ENCODE measurements at places on chromosomes 3 and 15.

DNA sequence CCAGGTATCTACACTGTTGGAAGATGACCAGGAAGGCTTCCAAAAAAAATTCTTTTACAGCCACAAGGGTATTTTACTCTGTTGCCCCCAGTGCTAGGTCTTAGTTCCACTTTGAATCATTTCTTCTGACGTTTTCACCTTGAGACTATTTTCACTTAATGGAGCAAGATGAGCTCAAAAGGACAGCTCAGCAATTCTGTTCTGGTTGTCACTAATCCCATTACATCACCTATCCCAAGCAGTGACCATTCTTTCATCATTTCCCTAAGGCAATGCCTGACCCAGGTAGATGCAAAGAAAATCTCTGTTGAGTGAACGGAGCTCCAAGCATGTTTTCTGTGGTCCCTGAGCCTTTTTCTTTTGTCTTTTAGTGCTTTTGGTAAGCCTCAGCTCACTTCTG, 210.0 kb downstream of the KCNAB1 start:
- no peak for DNase-seq

- no peak for DNase-seq
Observed at GRCh38 chr15:38164061-38164460, 88.6 kb upstream of the SPRED1 start.

DNA sequence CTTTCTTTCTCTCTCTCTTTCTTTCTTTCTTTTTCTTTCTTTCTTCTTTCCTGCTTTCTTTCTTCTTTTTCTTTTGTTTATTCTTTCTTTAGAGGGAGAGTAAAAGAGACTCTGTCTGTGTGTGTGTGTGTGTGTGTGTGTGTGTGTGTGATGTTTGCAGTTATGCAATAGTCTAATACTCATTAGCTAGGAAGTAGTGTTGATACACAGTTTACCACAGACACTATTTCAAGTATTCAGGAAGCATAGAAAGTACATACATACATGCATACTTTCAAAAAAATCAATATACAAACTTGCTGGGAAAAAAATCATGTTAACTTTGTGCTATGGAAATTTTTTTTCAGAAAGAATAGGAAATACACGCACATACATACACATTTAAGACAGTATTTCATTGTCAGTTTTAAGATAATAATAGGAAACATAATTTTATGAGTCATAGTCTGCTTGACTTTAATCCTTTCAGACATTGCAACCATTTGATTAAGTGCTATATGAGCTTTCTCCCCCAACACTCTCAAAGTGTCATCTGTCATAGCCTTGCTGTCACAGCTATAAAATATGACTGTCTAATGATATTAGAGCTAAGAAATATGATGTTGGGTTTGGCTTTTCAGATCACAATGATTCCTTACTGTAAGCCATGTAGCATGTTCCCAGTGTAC, 74.9 kb upstream of the EPHA3 start:
- no peak for DNase-seq

GRCh38 chr15:93250950-93251349, 161.9 kb upstream of the RGMA start:
- no peak for DNase-seq

DNA sequence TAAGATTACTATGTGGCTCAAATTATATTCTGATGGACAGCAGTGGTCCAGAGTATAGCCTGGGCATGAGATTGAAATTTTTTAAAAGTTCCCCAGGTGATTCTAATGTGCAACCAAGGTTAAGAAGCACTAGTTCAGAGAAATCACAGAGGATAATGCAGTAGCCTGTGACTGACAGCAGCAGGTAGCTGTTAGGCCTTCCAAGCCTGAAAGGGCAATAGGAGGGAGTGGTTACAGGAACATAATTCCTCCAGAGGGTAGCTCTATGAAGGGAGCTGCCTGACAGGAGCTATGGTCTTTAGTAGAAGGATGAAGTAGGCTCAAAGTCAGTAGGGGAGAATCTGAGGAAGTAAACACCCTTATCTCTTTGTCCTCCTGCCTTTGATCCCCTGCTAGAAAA, 342.9 kb upstream of the PPP2R3A start:
- DNase-seq = no peak

DNA sequence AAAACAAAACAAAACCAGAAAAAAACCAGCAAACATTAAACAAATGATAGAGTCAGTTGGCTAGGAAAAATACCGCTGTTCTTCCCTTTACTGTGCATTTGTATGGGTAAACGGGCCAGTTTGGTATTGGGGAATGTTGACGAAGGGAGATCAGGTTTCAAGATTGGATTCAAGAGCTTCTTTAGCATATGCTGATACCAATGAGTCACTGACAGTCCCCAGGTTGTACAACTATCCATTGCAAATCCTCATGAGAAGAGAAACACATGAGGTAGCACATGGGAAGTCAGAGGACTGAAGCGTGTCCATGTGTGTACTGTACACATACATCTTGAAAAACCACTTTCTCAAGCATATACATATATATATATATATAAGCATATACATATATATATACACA, 25.6 kb downstream of the TIGIT start:
- DNase-seq = no peak

GRCh38 chr3:71201939-71202338, 381.6 kb downstream of the FOXP1 start:
- no peak for DNase-seq

DNA sequence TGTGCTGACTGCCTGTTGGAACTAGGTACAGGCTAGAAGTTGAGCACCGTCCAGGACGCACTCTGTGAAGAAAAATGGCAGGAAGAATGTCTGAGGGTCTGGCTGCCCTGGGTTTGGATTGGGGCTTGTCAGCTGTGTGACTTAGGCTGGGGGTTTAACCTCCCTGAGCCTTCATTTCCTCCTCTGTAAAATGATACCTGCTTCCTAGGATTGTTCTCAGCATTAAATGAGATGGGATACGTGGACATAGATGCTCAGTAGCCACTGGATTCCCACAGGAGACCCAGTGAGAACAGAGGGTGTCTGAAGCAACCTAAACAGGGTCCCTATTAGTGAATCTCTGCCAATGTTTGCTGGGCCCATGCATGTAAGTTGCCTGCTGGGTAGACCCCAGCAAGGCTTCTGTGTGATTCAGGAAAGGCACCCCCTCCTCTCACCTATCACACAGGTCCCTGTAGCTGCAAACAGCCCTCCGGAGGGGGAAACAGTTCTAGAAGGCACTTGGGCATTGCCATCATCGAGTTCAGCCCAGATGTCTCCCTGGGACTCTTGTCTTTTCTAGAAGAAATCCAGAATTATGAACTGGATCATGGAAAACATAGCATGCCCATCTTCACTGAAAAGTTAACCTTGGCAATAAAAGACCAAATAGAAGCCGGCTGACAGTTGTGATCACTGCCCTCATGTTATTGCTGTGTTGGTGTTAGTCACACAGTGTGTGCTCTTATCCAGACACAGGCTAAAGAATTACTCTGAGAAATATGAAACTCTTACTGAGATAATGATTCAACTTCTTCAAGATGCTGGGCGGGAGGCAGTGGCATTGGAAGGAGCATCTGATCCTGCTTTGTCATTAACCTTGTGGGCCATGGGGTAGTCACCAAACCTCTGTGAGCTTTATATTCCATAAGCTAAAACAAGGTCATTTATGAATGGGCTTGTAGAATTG, 64.5 kb downstream of the SMAD6 start:
- peak; percentile 17 for DNase-seq
